ENCODE measurements at places on chromosomes 5 and 9.

DNA sequence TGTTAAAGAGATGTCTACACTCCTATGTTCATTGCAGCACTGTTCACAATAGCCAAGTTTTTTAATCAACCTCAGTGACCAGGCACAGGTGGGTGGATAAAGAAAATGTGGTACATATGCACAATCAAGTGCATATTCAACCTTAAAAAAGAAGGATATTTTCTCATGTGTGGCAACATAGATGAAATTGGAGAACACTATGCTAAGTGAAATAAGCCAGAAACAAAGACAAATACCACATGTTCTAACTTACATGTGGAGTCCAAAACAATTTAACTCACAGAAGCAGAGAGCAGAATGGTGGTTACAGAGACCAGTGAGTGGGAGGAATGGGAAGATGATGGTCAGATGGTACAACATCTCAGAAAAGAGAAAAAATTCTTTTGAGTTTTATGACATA is 31.8 kb downstream of the ANXA1 start:
- DNase-seq: no peak

GRCh38 chr5:59036274-59036961 is 453.5 kb downstream of the RAB3C start:
- no peak for DNase-seq

- DNase-seq: no peak
These were observed 464 bp downstream of the CEMIP2 start for GRCh38 chr9:71767776-71768321.

DNA sequence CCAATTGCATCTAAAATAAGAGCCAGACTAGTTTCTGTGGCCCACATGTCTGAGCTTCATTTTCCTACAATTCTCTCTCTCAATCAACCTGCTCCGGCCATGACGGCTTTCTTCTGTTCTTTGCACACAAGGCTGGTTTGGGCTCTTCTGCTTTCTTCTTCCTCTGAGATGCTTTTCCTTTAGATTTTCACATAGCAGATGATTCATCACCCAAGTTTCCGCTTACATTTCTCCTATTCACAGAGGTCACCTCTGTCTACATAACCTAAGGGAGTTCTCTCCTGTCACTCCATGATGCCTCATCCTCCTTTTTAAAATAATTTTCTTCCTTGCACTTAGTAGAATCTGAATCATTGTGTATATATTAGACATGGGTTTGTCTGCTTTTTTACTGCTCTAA is 334.6 kb upstream of the TUSC1 start:
- DNase-seq: no peak

- no peak for DNase-seq
These were observed 12.9 kb upstream of the MEF2C start for GRCh38 chr5:88895681-88896501.

GRCh38 chr5:51379331-51379700 is 3.9 kb upstream of the ISL1 start:
- no peak for DNase-seq

DNA sequence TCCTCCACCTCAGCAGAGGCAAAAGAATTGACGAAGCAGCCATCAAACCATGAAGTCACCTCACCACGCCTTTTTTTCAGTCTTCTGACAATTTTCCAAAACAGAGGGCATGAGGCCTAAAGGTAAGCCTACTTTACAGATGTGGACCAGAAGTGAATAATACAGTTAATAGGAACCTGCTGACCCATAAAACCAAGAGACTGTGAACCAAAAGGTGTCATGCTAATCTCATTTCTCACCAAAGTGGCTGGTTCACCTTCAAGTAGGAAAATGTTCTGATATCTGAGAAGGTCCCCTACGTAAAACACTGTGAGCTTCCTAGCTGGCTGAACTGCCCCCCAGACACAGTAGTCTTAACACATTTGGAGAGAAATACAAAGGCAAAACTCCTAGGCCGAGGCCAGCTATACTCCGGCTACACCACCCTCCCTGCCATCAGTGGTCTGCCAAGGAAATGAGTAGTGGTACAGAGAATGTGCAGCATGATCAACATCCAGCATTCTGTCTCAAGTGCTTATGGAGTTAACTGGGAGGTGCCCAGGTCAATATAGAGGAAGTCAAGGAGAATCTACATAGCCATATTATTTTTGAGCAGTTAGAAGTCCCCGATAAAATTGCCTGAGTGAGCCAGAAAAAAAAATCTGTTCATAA is 19.3 kb upstream of the F2RL2 start:
- no peak for DNase-seq

DNA sequence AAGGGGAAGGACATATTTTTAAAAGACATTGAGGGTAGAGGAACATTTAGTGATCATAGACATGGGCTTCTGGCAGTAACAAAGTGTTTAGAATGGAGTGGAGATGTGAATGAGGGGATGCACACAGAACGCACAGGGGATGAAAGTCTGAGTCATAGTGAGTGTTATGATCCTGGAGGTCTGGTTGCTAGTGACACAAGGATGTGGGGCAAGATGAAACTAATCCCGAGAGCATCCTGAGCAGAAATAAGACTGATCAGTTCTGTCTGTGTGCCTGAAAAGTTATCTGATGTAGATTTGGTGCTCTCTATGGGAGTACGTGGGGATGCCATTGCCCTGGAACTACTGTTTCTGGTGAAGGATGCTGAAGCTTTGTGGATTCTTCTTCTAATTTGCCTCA is 141.1 kb downstream of the CHSY3 start:
- no peak for DNase-seq

- no peak for DNase-seq
These were observed 729.8 kb downstream of the EFNA5 start for GRCh38 chr5:106940986-106941385.

DNA sequence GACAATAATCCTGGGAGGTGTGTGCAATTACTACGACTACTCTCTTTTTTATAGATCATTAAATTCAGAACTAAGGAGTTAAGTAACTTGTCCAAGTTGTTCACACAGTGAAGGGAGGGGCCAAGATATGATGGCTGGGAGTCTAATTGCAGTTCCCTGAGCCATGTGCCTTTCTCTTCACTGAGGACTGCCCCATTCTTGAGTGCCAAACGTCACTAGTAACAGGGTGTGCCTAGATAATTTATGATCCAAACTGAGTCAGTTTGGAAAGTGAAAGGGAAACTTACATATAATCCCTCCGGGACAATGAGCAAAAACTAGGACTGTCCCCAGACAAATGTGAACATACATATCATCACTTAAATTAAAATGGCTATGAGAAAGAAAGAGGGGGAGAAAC is 20.2 kb downstream of the IL7R start:
- no peak for DNase-seq

GRCh38 chr9:16152276-16153101 is 599.6 kb downstream of the CCDC171 start:
- peak; percentile 24 for DNase-seq

- DNase-seq: no peak
These were observed 187.9 kb downstream of the FER start for GRCh38 chr5:108935611-108936010.

GRCh38 chr5:33346534-33346933 is 94.2 kb upstream of the TARS1 start:
- no peak for DNase-seq

DNA sequence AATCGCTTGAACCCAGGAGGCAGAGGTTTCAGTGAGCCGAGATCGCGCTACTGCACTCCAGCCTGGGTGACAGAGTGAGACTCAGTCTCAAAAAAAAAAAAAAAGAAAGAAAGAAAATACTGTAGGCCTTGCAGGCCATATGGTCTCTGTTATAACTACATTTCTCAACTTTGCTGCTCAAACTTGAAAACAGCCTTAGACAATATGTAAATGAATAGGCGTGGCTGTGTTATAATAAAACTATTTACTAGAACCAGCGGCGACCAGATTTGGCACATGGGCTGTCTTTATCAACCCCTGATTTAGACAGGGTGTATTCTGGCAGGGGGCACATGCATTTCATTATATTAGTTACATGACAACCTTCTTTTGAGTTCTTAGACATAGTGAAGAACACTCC is 130.0 kb downstream of the C9orf152 start:
- DNase-seq: no peak

DNA sequence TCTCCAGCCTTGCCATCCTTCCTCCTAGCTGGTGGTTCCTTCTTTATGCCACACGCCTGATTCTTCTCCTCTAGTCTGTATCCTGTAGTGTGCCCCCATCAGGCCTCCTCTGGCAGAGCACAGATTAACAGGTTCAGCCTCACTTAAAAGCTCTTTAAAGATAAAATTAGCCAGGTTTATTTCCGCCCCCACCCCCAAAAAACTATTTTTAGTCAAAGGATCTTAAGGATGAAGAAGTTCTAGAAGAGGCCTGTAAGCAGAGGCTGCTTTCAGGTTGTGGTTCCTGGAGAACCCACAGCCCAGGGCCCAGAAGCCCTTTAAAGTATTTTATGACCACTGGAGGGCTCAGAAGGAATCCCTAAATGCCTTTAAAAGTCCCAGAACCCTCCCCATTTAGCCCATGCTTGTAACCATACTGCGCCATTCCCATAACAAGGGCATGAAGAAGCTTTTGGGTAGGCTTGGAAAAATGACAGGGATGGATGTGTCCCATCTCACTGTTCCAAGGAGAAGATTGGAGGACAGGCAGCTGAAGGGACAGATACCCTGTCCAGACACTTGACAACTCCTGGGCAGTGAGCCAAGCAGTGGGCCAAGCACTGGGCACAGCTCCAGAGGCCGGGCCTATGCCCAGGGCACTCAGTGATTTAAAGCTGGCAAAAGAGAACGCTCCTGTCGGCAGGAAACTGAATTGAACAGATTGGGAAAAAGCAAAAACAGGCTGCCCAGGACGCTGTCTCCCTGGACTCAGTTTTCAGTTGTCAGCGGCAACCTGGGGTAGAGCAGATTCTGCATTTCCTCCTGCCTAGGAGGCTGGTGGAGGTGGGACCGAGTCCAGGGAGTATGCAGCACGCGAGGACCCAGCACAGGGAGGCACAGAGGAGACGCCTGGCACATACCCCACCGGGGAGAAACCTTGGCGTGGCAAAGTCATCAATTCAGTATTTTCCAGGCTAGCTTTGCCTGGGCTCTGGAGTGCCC is 106.3 kb upstream of the SSBP2 start:
- peak; percentile 97 for DNase-seq

DNA sequence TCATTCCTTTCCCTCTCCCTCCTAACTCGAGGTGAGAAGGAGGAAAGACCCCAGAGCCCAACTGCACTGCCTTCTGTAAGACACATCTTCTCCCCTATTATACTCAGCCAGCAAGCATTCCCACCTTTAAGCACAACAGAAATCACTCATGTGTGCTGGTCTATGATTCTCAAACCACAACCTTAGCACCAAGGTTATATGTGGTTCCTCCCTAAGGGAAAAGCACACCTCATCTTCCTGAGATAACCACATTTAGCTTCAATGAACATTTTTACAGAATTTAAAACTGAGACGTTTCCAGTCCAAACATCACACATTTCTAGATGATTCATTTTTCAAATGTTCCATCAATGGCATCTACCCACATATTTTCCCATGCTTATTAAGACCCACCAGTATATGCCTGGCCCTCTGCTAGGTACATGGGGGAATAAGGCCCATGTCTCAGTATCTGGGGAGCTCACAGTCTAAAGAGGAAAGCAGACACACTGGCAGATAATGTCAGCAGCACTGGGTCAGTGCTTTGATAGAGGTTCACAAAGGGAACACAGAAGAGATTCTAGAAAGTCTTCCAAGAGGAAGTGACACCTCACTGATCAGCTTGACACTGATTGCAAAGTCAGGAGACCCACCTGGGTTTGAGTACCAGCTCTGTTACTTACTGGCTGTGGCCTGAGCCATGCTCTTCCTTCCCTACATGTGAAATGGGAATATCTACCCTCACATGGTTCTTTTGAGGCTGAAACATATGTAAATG is 245.4 kb downstream of the DENND1A start:
- DNase-seq: no peak

- no peak for DNase-seq
These were observed 57.0 kb upstream of the LIFR start for GRCh38 chr5:38613490-38613889.

GRCh38 chr5:177473443-177474001 is at the start of gene DBN1:
DBN1 (minus strand) TSS chr5:177473634; CDS start chr5:177473521, 113 bp downstream.
- peak; percentile 40 for DNase-seq

DNA sequence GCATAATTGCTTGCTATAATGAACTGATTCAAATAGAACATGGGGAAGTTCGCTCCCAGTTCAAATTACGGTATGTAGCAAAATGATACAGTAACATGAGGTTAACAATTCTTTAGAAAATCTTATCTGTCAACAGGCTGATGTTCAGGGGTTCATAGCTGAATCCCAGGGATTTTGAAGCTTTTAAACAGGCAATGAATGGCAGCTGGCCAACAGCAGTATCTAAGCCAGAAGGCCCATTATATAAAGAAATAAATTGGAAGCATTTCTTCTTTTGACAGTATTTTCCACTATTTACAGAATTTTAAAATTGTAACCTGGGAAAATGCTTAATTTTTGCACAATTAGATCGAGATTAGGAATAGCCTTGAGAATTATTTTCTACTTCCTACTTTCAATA is 126.8 kb downstream of the PDE8B start:
- DNase-seq: peak; percentile 17

DNA sequence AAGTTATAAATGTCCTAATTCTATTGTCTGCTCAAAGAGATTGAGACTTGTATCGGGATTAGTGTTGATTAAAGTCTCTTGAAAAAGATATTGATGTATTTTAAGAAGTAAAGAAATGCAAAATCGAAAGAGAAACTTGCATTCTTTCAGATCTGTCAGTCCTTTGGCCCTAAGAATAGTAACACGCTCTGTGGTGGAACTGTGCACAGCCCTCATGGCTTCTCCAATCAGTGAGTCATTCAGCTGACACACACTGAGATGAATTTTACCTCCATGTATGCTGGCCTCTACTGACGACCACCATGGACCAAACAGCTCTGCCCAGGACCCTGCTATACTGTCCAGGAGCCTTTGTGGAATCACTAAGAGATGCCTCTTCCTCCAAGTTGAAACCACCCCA is 232.4 kb downstream of the ESM1 start:
- no peak for DNase-seq

GRCh38 chr9:116686135-116686534 is 970 bp upstream of the TRIM32 start:
- DNase-seq: no peak

DNA sequence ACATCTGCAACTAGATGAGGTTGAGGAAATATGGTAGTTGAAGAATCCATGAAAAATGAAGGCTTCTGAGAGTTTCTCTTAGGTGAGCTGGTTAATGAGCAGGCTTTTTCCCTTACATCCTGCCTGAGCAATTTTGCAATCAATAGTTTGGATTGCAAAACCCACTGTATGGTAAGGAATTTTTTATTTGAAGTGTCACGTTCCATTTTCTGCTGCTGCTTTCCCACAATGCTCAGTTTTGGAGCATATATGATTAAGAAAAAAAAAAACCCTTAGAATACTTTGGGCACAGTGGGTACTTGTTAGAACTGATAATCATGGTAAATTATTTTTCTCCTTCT is 144.2 kb downstream of the PCSK1 start:
- DNase-seq: no peak

- DNase-seq: no peak
These were observed 557.7 kb upstream of the KLF4 start for GRCh38 chr9:108047264-108047663.

Measured in NCI-H1092 treated with DMSO at 0.1 percent for 48 hours (cell line).